ENCODE measurements at places on chromosomes 3 and 15.

- no peak for DNase-seq
Measured at GRCh38 chr3:128001576-128001975, 50.7 kb upstream of the SEC61A1 start.

GRCh38 chr3:110454066-110454465 lies 617.5 kb upstream of the NECTIN3 start:
- no peak for DNase-seq

DNA sequence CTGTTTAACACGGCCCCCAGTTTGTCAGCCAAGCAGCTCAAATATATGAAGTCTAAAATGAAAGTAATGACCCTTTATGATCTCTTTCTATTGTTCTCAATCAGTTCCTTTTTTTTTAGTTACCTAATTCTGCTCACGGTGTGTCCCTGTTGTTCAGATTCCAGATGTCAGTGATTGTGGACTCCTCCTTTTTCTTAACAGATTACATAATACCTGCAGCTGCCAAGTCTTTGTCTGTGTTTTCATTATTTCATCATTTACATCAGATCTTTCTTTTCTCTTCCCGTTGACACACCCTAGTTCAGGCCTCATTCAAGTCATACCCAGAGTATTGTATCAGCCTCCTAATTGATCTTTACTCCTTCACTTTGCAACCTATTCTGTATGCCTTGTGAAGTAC lies 56.1 kb upstream of the SKIL start:
- DNase-seq = no peak

GRCh38 chr3:29385046-29385830 lies 104.4 kb downstream of the RBMS3 start:
- DNase-seq = no peak

DNA sequence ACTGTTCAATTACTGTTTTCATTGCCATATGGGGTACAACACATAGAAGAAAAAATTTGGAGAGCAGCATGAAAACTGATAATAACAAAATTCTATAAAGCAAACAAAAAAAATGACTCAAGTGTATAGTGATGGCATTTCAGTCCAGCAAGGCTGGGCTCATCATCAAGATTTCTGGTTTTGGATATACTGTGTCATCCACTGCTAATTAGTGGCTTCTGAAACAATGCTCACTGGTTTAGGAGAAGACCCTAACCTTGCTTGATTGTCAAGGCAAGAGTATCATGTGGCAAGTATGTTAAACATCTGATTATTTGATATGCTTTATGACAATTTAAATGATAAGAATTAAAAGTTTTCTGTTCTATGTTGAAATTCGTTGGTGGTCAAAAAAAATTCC lies 96.9 kb downstream of the RFX7 start:
- no peak for DNase-seq

DNA sequence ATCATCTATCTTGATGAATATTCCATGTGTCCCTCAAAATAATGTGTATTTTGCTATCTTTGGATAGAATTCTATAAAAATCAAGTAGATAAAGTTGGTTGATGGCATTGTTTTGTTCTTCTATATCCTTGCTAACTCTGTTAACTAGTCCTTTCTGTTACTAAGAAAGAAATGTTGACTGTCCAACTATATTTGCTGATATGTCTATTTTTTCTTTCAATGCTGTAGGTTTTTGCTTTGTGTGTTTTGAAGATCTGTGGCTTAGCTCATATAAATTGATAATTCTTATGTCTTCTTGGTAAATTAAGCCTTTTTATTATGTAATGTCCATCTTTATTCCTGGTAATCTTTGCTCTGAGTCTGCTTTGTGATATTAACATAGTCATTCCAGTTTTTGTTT lies 70.9 kb downstream of the SUCNR1 start:
- DNase-seq = no peak

DNA sequence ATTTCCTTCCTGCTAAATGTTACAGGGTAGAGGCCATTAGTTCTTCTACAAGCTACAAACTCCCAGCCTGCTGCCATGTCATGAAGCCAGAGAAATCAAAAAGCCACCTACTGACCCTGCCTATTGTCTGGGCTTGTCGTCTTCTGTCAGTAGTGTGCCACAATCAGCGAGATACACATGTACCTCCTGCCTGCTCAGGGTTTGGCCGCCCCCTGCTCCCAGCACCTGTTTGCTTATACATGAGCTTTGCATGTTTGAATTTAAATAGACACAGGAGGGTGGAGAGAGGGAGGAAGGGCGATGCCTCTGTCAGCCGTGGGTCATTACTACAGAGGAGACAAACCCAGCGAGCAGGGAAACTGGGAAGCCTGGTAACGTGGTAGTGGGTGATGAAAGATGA lies 106.1 kb downstream of the ROBO2 start:
- no peak for DNase-seq

- DNase-seq = no peak
Measured at GRCh38 chr3:110577854-110578253, 493.8 kb upstream of the NECTIN3 start.

GRCh38 chr3:86787091-86787490 lies 203.9 kb downstream of the VGLL3 start:
- no peak for DNase-seq

GRCh38 chr3:182234881-182235280 lies 523.2 kb downstream of the SOX2 start:
- DNase-seq = no peak

- no peak for DNase-seq
Measured at GRCh38 chr3:116940719-116941118, 231.1 kb downstream of the TUSC7 start.

DNA sequence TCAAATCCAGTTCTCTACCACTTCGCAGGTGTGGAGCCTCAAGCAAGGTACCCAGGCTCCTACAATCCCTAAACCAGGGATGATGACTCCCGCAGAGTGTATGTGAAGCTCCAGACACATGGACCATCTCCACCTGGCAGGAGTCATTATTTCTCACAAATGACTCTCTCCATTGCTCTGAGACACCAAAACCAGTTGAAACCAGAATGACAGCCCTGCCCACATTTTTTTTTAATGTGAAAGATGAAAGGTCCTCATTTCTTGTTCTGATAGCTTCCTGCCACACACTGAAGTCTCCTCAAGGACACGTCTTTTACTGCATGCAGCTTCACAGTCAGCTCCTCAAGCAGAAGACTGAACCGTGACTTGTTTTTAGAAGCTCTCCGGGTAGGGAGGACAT lies 61.4 kb upstream of the ZBTB38 start:
- no peak for DNase-seq

DNA sequence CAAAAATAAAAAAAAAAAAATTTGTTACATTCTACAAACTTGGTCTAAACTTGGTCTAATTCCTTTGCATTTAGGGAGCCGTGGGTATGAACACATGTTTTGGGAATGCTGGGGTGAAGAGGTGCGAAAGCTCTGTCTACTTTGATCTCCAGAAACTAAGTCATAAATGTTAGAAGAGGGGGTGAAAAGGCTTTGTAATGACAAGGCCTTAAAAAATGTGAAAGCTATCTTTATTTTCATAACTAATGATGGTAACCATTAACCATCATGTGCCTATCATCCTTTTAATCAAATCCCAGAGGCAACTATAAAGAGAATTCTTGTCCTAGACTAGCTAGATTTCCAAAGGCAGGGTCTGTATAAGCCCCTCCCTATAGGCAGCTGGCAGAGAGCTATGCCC lies 60.9 kb downstream of the PRICKLE2 start:
- no peak for DNase-seq

Measured in right kidney (tissue), 9 donors.